ENCODE measurements at places on chromosomes 1 and 21.
A peak's percentile ranks its signal among the peaks of the same experiment; 100 is the strongest.

GRCh38 chr1:17018849-17019248 is 7.1 kb upstream of the ATP13A2 start:
- DNase-seq = no peak

DNA sequence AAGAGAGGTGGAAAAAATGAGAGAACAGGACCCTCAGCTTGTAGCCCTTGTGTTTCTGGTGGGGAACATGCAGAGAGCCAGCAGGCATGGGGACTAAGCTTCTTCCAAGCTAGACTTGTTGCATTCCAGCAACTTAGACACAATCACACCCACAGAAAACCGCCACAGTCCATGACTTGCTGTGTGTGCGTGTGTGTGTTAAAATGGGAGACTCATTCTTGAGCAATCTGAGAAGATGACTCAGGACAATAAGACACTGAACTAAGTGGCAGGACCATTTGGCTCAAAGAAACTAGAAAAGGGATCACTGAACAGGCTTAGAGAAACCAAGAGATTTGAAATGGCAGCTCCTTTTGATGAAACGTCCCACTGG is 78.0 kb downstream of the HLX start:
- no peak for DNase-seq

- no peak for DNase-seq
These were observed 89.2 kb upstream of the WNT4 start for GRCh38 chr1:22231995-22232690.

GRCh38 chr1:91104712-91105111 is 82.9 kb upstream of the ZNF644 start:
- no peak for DNase-seq

DNA sequence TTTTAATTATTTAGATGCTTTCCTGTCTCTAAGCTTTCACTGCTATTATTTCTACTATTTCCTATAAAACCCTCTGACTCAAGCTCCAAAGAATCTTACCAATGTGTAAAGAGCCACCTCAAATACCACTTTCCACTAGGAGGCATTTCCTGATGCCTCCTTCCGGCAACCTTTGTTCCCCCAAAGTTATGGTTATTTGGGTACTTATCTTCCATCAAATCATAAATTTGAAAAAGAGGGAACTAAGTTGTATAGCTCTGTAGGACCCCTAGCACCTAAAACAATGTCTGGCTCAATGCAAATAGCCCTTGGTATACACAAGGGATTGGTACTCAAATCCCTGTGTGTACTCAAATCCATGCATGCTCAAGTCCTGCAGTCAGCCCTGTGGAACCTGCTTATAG is 79.6 kb downstream of the NME7 start:
- no peak for DNase-seq

GRCh38 chr1:90823686-90824085 is 106.6 kb upstream of the BARHL2 start:
- DNase-seq = no peak

DNA sequence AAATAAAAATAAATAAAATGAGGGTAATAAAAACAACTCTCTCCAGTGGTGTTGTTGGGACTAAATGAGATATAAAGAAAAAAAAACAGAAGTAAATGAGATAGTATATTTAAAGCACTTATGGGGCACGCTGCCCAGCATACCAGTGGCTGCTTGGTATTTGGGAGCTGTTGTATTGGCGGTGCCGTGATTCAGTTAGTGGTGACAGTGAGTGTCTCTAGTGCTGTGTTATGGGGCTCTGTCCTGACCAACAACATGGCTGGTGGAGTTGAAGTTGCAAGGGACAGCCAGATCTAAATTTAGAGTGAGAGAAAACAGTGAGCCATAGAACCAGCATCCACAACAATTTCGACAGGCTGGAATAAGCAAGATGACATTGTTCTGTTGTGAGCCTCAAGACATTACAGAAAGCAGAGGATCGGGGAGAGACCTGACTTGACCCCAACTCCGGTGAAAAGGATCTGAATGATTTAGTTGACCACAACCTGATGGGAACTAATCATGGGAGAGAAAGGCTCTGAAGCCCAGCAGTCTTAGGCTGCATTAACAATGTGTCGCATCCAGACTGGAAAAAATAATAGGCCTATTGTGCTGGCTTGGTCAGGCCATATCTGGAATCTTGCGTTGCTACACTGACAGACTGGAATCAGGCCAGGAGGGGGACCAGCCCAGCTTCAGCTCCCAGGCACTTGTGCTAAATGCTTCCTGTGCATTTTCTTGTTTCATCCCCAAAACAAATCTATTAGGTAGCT is 2.4 kb upstream of the MFSD2A start:
- DNase-seq = no peak

DNA sequence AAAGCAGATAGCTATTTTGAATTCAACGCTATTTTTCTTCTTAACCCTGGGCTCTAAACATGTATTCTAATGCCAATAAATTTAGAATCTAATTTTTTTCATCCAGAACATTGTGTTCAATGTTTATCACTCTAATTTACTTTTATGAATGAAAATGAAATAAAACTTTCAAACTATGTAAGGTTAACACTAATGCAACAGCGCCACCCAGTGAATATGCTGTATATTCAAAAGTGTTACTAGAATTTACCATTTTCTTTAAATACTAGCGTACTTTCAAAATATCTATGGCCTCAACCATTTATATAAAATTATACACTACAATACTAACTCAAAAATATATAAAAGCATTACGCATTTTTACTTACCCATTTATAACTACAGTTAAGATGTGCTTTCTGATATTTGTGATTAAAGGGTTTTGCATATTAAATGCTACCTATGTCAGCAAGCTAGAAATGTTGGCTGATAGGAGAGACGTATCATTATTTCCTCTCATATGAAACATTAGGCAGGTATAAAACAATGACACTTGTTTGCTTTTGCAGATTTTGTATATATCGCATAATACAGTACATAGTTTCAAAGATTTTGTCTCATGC is 5.9 kb upstream of the NUF2 start:
- DNase-seq = peak; percentile 34

DNA sequence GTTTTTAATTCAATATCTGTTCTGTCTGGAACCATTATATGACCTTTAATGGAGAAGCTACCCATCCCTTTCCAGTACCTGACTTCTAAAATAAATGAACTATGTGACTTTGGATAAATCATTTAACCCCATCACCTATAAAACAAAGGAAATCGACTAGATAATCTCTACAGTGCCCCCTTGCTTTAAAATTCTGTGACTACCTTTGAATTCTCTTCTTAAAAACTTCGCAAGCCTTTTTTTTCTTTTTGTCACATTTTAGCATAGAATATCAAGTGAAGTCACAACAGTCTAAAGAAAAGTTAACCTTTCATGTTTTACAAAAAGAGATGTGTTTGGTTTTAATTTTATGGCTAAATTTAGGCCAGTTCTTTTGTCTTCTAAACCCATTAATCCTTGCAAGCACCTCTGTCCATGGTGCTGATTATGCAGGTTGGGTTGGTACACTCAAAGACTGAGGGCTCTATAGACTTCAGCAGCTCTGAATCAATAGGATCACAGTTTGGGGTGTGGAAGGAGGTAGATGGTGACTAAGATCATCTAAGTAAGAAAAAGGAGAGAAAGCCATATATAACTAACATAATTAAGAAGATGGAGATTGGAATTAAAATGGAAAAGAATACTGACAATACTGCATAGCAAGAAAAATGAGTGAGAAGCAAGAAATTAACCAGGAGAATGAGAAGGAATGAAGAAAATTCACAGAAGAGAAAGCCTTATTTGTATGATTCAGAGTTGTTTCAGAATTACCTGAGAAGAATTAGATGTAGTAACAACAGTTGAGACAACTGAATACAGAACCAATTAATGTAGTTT is 59.2 kb downstream of the TBX15 start:
- no peak for DNase-seq

DNA sequence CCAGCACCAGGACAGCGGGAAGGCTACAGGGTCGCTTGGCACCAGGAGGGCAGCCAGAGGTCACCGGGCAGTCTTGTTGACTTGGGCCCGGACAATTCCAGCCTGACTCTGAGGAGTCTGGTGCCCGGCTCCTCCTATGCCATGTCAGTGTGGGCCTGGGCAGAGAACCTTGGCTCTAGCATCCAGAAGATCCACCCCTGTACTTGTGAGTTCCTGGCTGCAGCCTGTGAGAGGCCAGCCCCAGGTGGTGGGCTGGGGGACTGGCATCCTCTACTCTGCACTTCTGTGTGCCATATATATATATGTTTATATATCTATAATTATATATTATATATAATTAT is 11.6 kb upstream of the PTPN7 start:
- no peak for DNase-seq

GRCh38 chr1:154975409-154976059 is 1.1 kb downstream of the CKS1B start:
- DNase-seq = peak; percentile 27

DNA sequence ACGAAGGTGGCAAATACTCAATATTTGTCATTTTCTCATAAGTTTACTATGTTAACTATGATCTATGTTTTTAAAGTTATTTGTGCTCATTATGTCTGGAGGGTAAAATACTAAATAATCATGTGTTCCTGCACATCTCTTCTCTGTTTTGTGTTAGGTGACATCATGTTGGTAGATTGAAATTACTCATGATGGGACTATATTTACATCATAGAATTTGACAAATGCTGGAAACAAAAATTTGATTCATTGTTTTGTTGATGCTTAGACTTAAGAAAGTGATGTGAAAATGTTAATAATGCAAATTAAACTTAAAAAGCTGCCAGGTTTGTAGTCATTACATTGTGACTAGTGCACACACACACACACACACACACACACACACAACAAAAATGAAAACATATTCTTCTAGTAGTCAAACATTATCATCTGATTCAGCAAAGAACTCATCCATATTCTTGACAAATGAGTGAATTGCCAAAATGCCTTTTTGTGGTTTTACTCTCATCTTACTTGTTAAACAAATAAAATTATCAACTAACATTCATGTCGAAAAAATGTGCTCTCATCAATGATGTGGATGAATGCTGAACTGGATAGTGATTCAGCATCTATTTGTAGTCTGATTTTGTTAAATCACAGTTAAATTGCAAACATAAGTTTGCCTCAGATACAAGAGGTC is 870.7 kb downstream of the BRINP3 start:
- DNase-seq = no peak

DNA sequence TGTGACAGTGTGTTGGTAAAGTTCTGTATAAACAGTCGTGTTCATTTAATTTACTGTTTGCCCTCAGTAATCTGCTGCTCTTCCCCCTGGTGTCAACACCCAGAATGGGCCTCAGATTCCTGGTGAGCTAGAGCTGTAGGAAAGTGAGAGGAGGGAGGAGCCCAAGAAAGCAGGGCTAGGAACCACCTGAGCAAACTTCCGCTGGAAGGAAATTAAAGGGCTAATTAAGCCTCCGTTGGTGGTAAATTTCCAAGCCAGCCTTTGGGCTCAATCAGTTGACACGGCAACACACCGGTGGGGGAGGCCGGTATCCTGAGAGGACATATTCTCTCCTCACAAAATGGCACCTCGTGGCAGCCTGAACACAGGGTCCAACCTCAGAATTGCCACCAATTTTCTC is 32.9 kb downstream of the RAB3B start:
- peak; percentile 96 for DNase-seq

GRCh38 chr1:109838838-109839240 is 71.8 kb upstream of the CSF1 start:
- DNase-seq = no peak

DNA sequence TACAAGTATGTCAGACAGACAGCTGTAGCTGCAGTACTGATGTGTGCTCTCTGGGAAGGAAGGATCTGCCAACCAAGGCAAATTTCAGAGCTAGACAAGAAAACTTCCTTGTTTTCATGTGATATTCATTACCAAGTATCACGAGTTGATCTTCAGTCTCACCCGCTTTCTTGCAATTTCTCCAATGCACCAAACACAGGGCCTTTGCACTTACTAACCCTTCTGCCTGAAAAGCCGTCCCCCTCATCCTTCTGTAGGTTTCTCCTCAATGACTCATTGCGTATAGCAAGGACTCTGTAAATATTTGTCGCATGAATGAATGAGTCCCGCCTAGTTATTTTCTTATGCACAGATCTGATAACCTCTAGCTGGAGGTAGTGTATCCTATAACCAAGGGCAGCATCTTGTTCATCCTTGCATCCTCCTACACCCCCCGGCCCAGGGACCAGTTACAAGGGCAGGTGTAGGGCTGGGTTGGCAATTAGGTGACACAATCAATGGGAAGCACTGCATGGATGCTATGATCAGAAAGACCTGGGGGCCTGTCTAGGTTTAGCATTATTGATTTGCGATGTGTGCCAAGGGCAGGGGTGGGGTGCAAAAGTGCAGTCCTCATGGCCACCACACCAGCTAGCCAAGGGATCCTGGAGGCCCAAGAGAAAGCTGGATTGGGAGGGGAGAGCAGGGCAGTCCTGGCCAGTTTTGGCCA is 51.4 kb upstream of the GPR157 start:
- DNase-seq = no peak

- DNase-seq = no peak
These were observed 132.6 kb upstream of the DUSP10 start for GRCh38 chr1:221874285-221875003.

- DNase-seq = no peak
These were observed 26.2 kb upstream of the A3GALT2 start for GRCh38 chr1:33346927-33347649.
